ENCODE measurements at places on chromosomes 1 and 21. TPM values are rescaled to one million over a fixed set of nuclear protein-coding genes. Genes with fewer than 3 reads are reported as not detected.

The C1orf116 gene
- not detected for total RNA-seq

The NOS1AP gene
- total RNA-seq = not detected

The MTR gene
- 50.7 TPM for total RNA-seq

The C4BPA gene
- total RNA-seq = not detected

The ERVH48-1 gene
- total RNA-seq = 0.44 TPM

The CNN3 gene
- 2.7 TPM for total RNA-seq

The ADGRL2 gene
- 0.17 TPM for total RNA-seq

The SIM2 gene
- 0.12 TPM for total RNA-seq

The SAMD11 gene
- not detected for total RNA-seq

The KLHDC8A gene
- not detected for total RNA-seq

The ZNF697 gene
- 4.8 TPM for total RNA-seq

The SLC45A1 gene
- total RNA-seq = 0.12 TPM

GRCh38 chr1:118815909-118816308 is 172.2 kb downstream of the TBX15 start:
- H3K27ac ChIP-seq = no peak overlapping the region
- H3K4me1 ChIP-seq = no peaks in the 10 kb centered on the region
- no peak overlapping the region for H3K4me3 ChIP-seq

- H3K27ac ChIP-seq = peak overlapping the region; percentile 2
- peaks cover 37% of the 10 kb centered on the region for H3K4me1 ChIP-seq
- H3K27me3 ChIP-seq = no peaks in the 10 kb centered on the region
- H3K4me3 ChIP-seq = no peak overlapping the region
- peaks cover 13% of the 10 kb centered on the region for H3K36me3 ChIP-seq
These were observed 14.1 kb downstream of the COP1 start for GRCh38 chr1:176193023-176193422.

DNA sequence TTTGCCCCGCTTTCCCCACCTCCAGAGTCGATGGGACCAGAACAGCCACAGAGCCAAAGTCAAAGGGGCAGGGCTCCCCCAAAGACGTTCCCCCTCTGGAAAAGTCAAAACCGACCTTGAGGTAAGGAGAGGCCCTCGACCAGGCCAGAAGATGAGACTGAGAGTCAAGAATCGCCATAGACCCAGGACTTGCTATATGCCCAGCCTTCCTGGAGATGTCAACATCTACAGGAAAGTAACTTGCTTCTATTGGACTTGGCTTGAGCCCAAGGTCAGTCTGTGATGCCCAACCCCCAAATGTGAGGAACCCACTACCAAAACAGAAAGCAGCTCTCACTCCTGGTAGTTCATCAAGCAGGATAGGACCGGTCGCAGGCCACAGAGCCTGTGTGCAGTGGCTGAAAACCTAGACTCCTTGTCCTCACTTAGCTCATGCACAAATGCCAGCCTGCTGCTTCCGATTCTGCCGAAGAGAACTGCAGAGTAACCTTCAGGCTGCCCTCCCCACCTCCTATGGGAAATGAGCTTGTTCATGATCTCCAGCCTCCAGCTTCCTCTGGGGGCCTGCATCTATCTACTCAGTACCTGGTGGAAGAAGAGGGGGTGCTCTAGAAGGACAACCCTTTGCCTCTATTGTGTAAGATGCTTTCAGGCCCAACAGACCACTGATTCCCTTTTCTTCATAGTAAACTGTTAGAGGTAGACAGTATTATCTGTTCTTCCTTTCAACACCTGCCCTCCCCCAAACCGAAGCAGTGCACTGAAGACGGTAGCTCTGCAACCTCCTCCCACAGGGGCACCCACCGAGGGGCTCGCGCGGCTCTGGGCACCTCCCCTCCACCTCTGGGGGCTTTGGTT is 1.4 kb downstream of the ACOT7 start:
- peak; percentile 73 for DNase-seq
- peaks cover 29% of the 10 kb centered on the region for H3K4me1 ChIP-seq
- H3K27me3 ChIP-seq = no peaks in the 10 kb centered on the region
- peaks cover 7% of the 10 kb centered on the region for H3K36me3 ChIP-seq

GRCh38 chr1:119470958-119471357 is 36.1 kb upstream of the HSD3B1 start:
- peaks cover 5% of the 10 kb centered on the region for H3K27me3 ChIP-seq
- no peak overlapping the region for H3K4me3 ChIP-seq
- no peaks in the 10 kb centered on the region for H3K36me3 ChIP-seq
- DNase-seq = no peak
- no peak overlapping the region for H3K27ac ChIP-seq
- peaks cover 2% of the 10 kb centered on the region for H3K4me1 ChIP-seq

DNA sequence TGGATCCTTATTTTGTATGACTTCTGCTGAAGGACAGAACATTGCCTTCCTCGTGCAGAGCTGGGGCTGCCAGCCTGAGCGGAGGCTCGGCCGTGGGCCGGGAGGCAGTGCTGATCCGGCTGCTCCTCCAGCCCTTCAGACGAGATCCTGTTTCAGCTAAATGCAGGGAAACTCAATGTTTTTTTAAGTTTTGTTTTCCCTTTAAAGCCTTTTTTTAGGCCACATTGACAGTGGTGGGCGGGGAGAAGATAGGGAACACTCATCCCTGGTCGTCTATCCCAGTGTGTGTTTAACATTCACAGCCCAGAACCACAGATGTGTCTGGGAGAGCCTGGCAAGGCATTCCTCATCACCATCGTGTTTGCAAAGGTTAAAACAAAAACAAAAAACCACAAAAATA is 27.5 kb upstream of the KDM4A start:
- no peaks in the 10 kb centered on the region for H3K4me1 ChIP-seq
- H3K36me3 ChIP-seq = no peaks in the 10 kb centered on the region
- no peak for DNase-seq
- H3K27me3 ChIP-seq = no peaks in the 10 kb centered on the region
- no peak overlapping the region for H3K4me3 ChIP-seq
- no peak overlapping the region for H3K27ac ChIP-seq

GRCh38 chr1:57485643-57486042 is 61.8 kb upstream of the DAB1 start:
- H3K27me3 ChIP-seq = no peaks in the 10 kb centered on the region
- no peaks in the 10 kb centered on the region for H3K4me1 ChIP-seq
- H3K27ac ChIP-seq = no peak overlapping the region

GRCh38 chr1:90881034-90881433 is 140.8 kb downstream of the ZNF644 start:
- H3K27ac ChIP-seq = no peak overlapping the region
- no peaks in the 10 kb centered on the region for H3K27me3 ChIP-seq
- no peaks in the 10 kb centered on the region for H3K4me1 ChIP-seq
- DNase-seq = no peak
- no peak overlapping the region for H3K4me3 ChIP-seq

GRCh38 chr1:55522353-55522903 is 307.3 kb upstream of the USP24 start:
- no peaks in the 10 kb centered on the region for H3K27me3 ChIP-seq
- no peak overlapping the region for H3K27ac ChIP-seq
- H3K4me3 ChIP-seq = no peak overlapping the region

- H3K27ac ChIP-seq = no peak overlapping the region
- H3K4me1 ChIP-seq = no peaks in the 10 kb centered on the region
- peaks cover 42% of the 10 kb centered on the region for H3K27me3 ChIP-seq
- H3K36me3 ChIP-seq = no peaks in the 10 kb centered on the region
These were observed 59.7 kb downstream of the LMO4 start for GRCh38 chr1:87388411-87388810.

- no peak for DNase-seq
- peak overlapping the region; percentile 65 for H3K4me3 ChIP-seq
- H3K27me3 ChIP-seq = peaks cover 2% of the 10 kb centered on the region
- peaks cover 55% of the 10 kb centered on the region for H3K4me1 ChIP-seq
- peak overlapping the region; percentile 85 for H3K27ac ChIP-seq
- H3K36me3 ChIP-seq = peaks cover 1% of the 10 kb centered on the region
These were observed 25.7 kb upstream of the C1orf105 start for GRCh38 chr1:172394811-172395210.

DNA sequence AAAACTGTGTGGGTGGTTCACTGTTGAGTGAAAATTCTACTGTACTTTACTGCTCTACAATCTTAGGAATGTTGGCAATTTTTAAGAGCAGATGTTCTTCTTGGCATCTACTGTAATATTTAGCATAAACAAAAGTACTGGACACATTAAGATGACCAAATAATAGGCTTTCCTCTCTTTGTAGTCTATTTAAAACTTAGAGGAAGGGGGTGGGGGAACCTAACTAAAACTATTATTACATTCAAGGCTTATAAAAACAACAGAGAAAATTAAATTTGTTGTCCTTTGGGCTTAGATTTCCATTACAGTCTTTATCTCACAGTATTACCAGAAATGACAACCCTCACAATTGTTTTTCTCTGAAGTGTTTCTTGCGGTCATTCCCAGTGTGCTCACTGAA is 181.2 kb downstream of the PLPPR4 start:
- no peak overlapping the region for H3K27ac ChIP-seq
- no peak for DNase-seq
- no peak overlapping the region for H3K4me3 ChIP-seq
- no peaks in the 10 kb centered on the region for H3K27me3 ChIP-seq

GRCh38 chr1:23209770-23210169 is 7.5 kb downstream of the HTR1D start:
- no peak overlapping the region for H3K27ac ChIP-seq
- peaks cover 31% of the 10 kb centered on the region for H3K27me3 ChIP-seq
- H3K4me3 ChIP-seq = no peak overlapping the region
- DNase-seq = no peak

- H3K4me3 ChIP-seq = no peak overlapping the region
- peaks cover 21% of the 10 kb centered on the region for H3K4me1 ChIP-seq
- DNase-seq = no peak
- no peaks in the 10 kb centered on the region for H3K36me3 ChIP-seq
- H3K27ac ChIP-seq = no peak overlapping the region
These were observed 497 bp downstream of the FCRLB start for GRCh38 chr1:161721738-161722343.

DNA sequence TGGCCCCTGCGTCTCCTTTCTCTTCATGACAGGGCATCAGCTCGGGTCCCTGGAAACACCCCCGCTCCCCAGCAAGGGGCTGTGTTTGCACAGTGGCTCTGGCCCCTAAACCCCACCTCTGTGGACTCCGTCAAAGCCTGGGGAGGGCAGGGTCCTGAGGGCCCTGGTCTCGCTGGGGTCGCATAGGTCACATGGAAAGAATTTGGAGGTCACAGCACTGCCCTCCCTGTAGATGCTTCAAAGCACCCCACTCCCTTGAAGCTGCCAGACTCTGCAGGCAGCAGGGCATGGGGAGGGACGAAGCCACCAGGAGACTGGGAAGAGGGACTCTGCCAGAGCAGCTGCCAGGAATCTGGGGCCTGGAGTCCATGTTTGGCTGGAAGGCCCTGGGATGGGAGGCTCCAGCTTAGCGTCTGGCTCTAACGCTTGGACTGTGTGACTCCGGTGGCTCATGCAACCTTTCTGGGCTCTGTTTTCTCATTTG is 36.6 kb upstream of the ECE1 start:
- no peaks in the 10 kb centered on the region for H3K27me3 ChIP-seq
- H3K4me3 ChIP-seq = peak overlapping the region; percentile 79
- peaks cover 37% of the 10 kb centered on the region for H3K36me3 ChIP-seq
- DNase-seq = no peak

DNA sequence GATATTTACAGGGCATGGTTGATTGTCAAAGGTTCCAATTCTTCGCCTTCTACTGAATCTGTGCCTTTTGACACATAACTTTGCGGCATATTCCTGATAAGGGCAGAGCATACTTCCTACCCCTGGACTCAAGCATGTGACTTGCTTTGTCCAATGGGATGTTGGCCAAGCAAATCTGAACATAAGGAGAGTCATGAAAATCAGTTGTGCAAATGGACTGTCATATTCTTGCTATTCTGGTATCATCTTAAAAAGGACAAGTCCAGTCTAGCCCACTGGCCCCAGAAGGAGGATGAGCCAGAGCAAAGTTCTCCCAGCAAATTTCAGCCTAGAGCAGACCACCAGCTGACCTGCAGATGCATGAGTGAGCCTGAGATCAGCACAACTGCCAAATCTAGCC is 41.0 kb upstream of the MUTYH start:
- no peaks in the 10 kb centered on the region for H3K36me3 ChIP-seq
- no peaks in the 10 kb centered on the region for H3K27me3 ChIP-seq
- no peaks in the 10 kb centered on the region for H3K4me1 ChIP-seq
- no peak overlapping the region for H3K4me3 ChIP-seq
- DNase-seq = no peak
- H3K27ac ChIP-seq = no peak overlapping the region

DNA sequence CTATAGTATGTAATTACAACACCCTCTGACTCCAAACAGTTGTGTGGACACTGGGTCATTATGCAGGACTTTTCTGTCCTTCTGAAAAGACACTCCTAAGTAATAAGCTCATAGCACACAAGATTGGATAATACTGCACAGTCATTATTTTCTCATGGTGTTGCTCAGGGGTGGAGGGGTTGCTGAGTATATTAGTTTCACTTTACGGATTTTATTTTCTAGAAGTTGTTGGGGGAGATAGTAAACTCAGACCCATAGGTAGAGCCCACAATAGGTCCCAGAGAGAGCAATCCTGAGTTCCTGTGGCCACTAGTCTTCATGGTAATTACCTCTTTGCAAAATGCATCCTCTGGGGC is 53.4 kb downstream of the DUSP10 start:
- H3K27ac ChIP-seq = no peak overlapping the region
- H3K36me3 ChIP-seq = no peaks in the 10 kb centered on the region
- H3K27me3 ChIP-seq = no peaks in the 10 kb centered on the region
- peaks cover 18% of the 10 kb centered on the region for H3K4me1 ChIP-seq

Measured in activated CD4-positive, alpha-beta T cell treated with anti-CD3 and anti-CD28 coated beads, Interleukin-2, amount 10 ng/mL, durations not matched to agents 24 days and 14 days (primary cell).